ENCODE measurements at places on chromosomes 3 and 15.

- no peak overlapping the region for H3K27ac ChIP-seq
- H3K4me1 ChIP-seq, result no peaks in the 10 kb centered on the region
- DNase-seq, result no peak
- no peak overlapping the region for H3K4me3 ChIP-seq
Measured at GRCh38 chr3:120471643-120472042, 20.9 kb upstream of the FSTL1 start.

DNA sequence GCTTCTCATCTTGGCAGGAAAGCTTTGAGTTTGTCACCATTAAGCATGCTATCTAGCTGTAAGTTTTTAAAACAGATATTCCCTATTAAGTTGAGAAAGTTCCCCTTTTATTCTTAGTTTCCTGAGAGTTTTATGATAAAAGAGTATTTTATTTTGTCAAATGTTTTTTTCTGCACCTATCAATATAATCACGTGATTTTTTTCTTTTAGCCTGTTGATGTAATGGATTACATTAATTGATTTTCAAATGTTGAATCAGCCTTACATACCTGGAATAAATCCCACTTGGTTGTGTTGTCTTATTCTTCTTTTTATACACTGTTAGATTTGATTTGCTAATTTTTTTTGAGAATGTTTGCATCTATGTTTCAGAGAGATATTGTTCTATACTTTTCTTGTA, 179.5 kb downstream of the ZNF621 start:
- H3K4me1 ChIP-seq, result no peaks in the 10 kb centered on the region
- no peak for DNase-seq
- no peak overlapping the region for H3K27ac ChIP-seq
- H3K27me3 ChIP-seq, result peaks cover 18% of the 10 kb centered on the region
- peaks cover 2% of the 10 kb centered on the region for H3K36me3 ChIP-seq

- peaks cover 7% of the 10 kb centered on the region for H3K4me1 ChIP-seq
- no peak overlapping the region for H3K4me3 ChIP-seq
- peaks cover 20% of the 10 kb centered on the region for H3K27me3 ChIP-seq
- DNase-seq, result no peak
Measured at GRCh38 chr15:91376038-91376437, 276.0 kb downstream of the SV2B start.

- no peaks in the 10 kb centered on the region for H3K36me3 ChIP-seq
- no peak overlapping the region for H3K27ac ChIP-seq
- DNase-seq, result no peak
- no peak overlapping the region for H3K4me3 ChIP-seq
Measured at GRCh38 chr3:141236361-141236760, 4.7 kb downstream of the PXYLP1 start.

DNA sequence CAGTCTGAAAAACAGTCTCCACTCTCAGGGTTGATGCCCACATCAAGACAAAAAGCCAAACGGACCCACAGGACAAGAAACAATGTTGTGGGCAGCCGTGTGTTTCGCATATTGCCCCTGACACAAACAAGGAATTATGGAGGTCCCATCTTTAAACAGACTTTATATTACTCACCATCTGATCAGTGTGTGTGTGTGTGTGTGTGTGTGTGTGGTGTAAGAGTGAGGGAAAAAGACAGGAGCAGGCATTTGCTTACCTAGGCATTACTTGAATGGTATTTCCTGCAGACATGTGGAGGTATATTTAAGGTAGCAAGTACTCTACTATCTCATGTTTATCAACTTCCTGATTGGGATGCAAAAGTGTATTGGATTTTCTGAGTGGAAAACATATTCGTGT, 136.3 kb downstream of the TMCO5A start:
- H3K4me1 ChIP-seq, result peaks cover 18% of the 10 kb centered on the region
- no peak overlapping the region for H3K4me3 ChIP-seq
- DNase-seq, result no peak
- peaks cover 35% of the 10 kb centered on the region for H3K27me3 ChIP-seq
- no peak overlapping the region for H3K27ac ChIP-seq

DNA sequence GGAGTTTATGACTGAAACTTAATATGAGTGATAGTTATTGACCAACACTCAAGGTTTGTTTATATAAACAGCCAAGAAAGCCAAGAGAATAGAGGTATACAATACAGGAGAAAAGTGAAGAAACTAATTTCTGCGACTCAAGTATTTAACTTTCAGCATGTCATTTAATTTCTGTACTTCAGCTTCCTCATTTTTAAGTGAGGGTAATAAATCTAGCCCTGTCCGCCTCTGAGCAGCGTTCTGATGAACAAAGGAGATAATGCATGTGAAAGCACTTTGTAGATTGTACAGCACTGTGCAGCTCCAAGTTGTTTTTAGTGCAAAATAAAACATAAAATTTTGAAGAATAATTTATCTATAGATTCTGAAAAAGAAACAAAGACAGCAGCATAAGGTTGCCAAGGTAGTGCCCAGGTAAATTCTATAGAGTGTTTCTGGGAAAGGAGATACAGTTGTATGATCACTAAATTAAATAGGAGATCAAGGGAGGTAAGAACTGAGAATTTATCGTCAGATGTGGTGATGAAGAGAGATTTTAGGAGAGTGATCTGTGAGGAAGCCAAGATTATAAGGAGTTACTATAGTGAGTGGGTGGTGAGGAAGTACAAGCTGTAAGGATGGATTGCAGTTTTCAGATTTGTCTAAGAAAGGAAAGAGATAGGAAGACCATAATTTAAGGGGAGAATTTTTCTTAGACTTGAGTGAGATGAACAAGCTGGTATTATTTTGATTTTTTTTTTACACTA, 71.3 kb downstream of the RASA2 start:
- no peaks in the 10 kb centered on the region for H3K27me3 ChIP-seq
- no peak for DNase-seq
- H3K27ac ChIP-seq, result no peak overlapping the region
- H3K36me3 ChIP-seq, result peaks cover 29% of the 10 kb centered on the region
- H3K4me3 ChIP-seq, result no peak overlapping the region

DNA sequence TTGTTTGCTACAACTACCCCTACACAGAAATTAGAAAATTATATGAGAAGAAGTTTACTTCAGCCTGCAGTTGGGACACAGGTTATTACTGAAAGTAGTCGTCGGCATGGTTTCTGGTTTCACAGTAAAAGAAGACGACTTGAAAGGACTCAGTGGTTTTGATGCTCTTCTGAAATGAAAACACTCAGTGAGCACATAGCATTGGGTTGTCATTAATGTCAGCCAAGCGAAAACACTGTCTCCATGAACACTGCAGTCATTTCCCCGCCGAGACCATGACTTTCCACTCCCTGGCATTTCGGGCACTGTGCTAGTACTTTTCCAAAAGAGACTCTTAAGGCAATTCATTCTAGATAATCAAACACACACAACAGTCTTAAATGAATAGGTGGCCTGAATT, 69.2 kb upstream of the ICE2 start:
- peaks cover 80% of the 10 kb centered on the region for H3K4me1 ChIP-seq
- DNase-seq, result no peak
- peaks cover 88% of the 10 kb centered on the region for H3K36me3 ChIP-seq
- peak overlapping the region; percentile 99 for H3K27ac ChIP-seq
- H3K27me3 ChIP-seq, result no peaks in the 10 kb centered on the region

GRCh38 chr3:84961521-84962255, 2.9 kb downstream of the CADM2 start:
- no peaks in the 10 kb centered on the region for H3K36me3 ChIP-seq
- no peak overlapping the region for H3K4me3 ChIP-seq
- peaks cover 2% of the 10 kb centered on the region for H3K4me1 ChIP-seq
- no peak overlapping the region for H3K27ac ChIP-seq
- no peak for DNase-seq
- peaks cover 39% of the 10 kb centered on the region for H3K27me3 ChIP-seq

GRCh38 chr3:127215714-127216414, 22.9 kb downstream of the PRR23E start:
- H3K36me3 ChIP-seq, result no peaks in the 10 kb centered on the region
- H3K4me1 ChIP-seq, result no peaks in the 10 kb centered on the region
- peaks cover 28% of the 10 kb centered on the region for H3K27me3 ChIP-seq

- no peak overlapping the region for H3K27ac ChIP-seq
- no peaks in the 10 kb centered on the region for H3K27me3 ChIP-seq
- no peaks in the 10 kb centered on the region for H3K36me3 ChIP-seq
- H3K4me3 ChIP-seq, result no peak overlapping the region
Measured at GRCh38 chr3:83226751-83227150, 1465.3 kb upstream of the GBE1 start.

DNA sequence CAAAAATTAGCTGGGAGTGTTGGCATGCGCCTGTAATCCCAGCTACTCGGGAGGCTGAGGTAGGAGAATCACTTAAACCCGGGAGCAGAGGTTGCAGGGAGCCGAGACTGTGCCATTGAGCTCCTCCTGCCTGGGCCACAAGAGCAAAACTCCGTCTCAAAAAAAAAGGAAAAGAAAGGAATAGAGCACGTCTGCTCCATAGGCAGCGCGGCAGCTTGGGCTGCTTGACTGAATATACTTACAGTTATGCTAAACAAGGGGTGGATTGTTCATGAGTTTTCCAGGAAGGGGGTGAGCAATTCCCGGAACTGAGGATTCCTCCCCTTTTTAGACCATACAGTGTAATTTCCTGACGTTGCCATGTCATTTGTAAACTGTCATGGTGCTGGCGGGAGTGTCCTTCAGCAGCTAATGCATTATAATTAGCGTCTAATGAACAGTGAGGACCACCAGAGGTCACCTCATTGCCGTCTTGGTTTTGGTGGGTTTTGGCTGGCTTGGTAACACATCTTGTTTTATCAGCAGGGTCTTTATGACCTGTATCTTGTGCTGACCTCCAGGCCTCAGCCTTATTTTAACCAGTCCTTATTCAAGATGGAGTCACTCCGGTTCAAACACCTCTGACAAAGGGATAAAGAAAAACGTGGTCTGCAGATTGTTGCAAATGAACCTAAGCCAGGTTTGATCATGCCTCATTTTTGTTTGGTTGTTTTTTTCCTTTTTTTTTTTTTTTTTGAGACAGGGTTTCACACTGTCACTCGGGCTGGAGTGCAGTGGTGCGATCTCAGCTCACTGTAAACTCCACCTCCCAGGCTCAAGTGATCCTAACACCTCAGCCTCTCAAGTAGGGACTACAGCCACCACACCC, 24.9 kb upstream of the SENP5 start:
- no peak for DNase-seq
- H3K4me1 ChIP-seq, result peaks cover under 1% of the 10 kb centered on the region
